Left lobe of liver (tissue), 2 donors: ENCODE measurements at places on chromosomes 6 and 20. TPM values are rescaled to one million over a fixed set of nuclear protein-coding genes. Genes with fewer than 3 reads are reported as not detected.

DNA sequence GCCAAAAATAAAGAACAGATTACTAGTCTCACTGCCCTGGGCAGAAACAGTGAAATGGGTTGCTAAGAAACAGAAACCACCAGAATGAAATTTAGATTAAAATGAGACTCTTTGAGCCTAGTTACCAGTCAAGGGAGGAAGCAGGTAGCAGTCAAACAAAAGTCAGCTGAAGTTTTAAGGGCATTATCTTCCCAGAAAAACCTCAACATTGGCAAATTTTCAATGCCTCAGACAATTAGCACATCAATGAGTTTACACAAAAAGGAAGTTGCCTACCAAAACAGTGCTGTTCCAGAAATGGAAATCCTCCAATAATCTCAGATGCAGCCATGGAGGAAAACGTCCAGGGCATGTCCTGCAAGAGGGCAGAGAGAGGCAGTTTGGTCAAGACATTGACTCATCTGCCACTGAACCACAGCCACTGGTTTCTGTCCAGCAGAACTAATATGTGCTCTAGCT, 399.7 kb upstream of the ADGRB3 start:
- DNase-seq = no peak

Gene PRR18
- 2.0 TPM for total RNA-seq

- no peak for DNase-seq
These were observed 84.0 kb downstream of the RAMACL start for GRCh38 chr6:166502453-166502852.

DNA sequence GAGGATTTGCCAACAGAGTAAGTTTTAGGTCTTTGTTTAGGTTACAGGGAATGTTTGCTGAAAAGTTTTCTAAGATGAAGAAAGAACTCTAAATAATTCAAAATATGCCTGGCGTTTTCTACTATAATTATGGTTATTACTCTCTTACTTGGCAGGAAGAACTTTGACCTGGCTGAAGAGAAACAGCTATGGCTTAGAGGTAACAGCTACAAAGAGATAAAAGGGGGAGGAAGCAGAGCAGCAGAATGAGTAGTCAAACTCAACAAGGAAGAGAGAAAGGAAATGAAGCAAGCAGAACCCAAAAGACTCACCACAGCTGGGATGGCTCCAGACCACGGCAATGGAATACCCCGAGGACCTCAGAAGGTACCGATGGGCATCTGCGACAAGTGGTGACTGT, 95.6 kb downstream of the KIF16B start:
- no peak for DNase-seq

DNA sequence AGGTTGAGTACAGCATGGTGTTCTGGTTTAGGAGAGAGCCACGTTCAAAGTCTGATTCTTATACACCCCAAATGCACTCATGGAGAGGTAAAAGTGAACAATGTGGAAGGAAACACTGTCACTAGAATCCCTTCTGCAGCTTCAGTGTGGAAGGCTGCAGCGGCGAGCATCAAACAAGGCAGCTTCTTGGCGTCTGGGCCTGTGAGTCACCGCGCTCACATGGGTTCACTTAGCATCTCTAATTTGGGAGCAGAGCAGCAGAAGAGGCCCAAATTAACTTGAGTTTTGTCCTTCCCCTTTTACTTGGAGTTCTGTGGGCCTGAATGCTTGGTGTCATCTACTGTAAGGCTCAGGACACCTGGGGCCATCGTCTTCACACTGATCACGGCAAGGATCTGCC, 10.9 kb upstream of the E2F1 start:
- no peak for DNase-seq
